ENCODE measurements at places on chromosomes 2 and 18. TPM values are rescaled to one million over a fixed set of nuclear protein-coding genes. Genes with fewer than 3 reads are reported as not detected.

XPO1 gene
- total RNA-seq: 100 TPM

HNRNPLL gene
- total RNA-seq: 35.6 TPM

EPB41L3 gene
- 44.6 TPM for total RNA-seq

MARCHF4 gene
- total RNA-seq: 1.0 TPM

GKN2 gene
- total RNA-seq: not detected

ANKAR gene
- total RNA-seq: 2.1 TPM

HRH4 gene
- not detected for total RNA-seq

MCEE gene
- total RNA-seq: 15.4 TPM

WIPF1 gene
- 16.7 TPM for total RNA-seq

SLC9A4 gene
- not detected for total RNA-seq

COL4A4 gene
- total RNA-seq: 0.91 TPM

TSPYL6 gene
- not detected for total RNA-seq

ZNG1B gene
- total RNA-seq: 9.6 TPM

FHOD3 gene
- total RNA-seq: 4.9 TPM

DPP10 gene
- total RNA-seq: 2.6 TPM

FAM228A gene
- total RNA-seq: 0.08 TPM

PRSS56 gene
- total RNA-seq: not detected

CNTNAP5 gene
- total RNA-seq: not detected

SERPINB13 gene
- not detected for total RNA-seq
